ENCODE measurements at places on chromosomes 2 and 18.

DNA sequence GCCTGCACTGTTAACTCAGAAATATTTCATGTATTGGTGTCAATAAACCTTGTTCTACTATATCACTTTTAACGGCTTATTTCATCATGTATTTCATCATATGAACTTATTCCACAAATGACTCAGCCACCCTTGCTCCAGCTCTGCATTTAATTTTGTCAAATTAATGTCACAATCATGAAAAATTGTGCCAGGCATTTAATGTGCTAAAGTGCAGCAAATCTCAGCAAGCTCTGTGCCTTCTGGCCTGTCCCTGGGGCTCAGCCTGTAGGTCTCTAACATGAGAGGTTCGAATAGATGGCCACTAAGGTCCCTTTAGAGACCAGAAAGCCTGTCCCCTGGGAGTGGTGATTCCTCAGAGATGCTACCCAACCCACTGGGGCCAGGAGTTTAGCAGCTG is 28.6 kb downstream of the BOD1L2 start:
- DNase-seq: no peak

DNA sequence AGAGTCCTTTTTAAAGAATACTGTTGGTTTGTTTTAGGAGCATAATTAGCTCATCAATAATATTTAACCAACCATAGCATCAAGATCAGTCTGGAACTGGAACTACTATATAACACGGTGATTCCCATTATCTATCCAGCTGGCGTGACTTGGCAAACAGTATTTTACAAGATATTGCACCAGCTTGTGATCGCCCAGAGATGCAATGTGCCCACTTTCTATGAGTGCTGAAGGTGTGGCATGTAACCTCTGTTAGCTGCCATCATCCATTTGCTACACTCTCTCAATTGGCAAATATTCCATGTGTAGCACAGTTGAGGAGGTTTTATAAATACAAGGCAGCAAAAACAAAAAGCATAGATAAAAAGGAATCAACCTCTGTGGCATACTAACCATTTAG is 64.9 kb downstream of the FIGN start:
- peak; percentile 55 for DNase-seq

DNA sequence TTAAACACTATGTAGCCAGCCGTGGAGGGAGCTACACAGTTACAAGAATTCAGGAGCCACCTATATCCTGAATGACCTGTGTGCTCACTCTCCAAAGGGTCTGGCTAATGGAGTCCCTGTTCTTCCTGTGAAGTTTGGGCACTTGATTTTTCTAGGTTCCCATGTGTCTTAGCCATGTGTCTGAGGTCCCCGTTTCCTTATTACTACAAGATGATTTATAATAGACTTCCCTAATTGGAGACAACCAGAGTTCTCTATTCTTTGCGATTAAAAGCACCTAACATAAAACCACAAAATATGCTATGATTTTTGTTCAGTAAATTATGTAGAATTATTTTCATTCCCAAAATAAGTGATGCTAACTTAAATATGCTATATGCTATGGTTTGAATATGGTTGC is 83.4 kb downstream of the PDK1 start:
- no peak for DNase-seq

DNA sequence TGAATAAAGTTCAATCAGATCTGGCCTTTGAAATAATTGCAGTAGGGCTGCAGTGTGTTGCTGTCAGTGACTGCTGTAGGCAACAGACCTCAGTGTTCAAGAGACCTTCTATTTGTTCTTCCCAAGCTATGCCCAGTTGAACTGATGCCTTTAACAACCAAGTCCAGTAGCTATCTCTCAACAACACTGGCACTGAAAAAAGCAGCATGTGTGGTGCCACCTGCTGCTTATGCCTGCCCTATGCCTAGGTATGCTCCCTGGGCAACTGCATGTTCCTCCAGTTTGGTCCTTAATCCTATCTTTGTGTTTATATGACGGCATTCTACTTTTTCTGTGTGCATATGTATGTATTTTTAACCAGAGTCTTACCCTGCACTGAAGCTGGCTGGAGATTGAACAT is 523.9 kb upstream of the MEX3C start:
- no peak for DNase-seq

DNA sequence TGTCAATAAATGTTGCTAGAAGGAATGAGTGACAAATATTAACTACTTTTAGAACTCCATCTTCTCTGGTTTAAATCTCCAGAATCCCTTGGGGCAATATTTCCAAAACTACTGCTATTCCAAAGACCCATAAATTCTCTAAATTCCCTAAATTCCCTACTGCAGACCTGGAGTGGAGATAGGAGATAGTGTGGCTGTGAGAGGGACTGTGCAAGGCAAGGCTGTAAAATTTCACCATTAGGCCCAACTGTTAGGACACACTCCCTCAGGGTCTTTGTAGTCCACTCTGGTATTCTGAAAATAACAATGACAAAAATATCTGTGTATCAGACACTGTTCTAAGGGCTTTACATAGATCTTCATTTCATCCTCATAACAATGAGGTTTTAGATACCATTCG is 67.9 kb downstream of the MYL12B start:
- DNase-seq: no peak

DNA sequence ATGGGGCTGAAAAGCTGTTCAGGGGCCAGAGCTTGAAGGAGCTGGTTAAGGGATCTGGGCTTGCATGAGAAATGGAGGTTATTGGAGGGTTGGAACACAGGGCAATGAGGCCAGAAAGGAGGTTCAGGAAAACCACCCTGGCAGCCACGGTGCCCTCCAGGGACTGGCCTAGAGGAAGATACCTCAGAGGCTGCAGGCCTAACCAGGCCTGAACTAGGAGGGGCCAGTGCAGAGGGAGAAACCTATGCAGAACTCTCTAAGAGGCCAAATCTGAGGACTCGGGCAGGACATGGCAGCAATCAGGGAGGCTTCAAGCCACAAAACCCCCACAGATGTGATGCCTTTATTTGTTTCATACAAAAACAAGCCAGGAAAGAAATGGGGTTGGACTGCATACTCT is 66.8 kb downstream of the BIN1 start:
- DNase-seq: no peak

DNA sequence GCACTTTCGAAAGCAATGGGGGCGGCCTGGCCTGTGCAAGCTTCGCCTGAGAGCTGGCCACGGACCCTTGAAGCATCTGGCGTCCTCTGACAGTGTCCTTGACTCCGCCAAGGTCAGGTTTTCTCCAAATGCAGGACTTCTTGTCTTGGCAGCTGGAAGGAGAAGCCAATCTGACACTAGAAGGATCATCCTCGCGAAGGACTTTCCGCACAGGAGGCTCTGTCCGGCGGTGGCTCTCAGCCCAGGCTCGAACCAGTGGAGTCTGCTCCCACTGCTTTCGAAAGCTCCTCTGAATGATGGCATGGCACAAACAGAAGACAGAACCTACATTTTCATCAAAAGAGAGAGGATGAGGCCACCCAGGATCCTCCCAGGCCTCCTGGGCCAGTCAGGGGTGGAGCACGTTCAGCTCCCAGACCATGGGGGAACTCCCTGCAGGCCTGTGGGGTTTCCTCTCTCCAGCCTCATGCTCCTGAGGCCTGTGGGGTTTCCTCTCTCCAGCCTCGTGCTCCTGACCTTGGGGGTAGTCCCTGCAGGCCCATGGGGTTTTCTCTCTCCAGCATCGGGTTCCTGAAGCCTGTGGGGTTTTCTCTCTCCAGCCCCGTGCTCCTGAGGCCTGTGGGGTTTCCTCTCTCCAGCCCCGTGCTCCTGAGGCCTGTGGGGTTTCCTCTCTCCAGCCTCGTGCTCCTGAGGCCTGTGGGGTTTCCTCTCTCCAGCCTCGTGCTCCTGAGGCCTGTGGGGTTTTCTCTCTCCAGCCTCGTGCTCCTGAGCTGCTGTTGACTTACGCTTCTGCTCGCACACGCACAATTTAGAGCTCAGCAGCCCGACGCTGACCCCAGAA is 396.5 kb upstream of the SALL3 start:
- no peak for DNase-seq

DNA sequence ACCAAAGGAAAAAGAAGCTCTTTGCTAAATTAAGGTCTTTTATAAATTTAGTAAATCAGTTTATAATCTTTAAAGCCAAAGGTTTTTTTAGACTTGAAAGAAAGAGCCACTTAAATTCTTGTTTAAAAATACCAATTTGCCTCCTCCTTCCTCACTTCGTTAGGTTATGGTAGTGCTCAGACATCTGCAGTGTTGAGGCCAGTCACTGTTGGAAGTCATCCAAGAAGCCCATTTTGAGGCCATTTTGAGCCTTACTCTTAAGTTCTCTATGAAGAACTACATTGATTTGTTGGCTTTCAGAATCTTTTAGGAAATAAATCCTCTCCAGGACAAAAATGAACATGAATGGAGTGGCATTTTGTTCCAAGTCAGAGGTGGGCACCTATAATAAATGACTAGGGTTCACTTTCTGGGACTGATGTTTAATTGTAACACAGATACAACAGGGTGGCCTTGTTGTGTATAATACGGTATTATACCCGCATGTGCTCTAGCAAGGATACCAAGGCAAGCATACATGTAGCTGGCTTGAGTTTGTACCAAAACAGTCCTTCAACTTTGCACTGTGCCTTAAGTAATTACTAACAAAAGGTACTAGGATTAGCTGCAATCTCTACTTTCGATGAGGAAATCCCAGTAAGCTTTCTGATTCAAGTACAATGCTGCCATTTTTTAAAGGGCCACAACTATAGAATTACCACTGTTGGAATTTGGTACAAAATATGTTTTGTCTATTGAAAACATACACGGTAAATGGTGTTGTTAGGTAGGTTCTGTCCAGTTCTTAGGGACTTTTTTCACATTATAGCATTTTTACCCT is 22.8 kb downstream of the SLC66A3 start:
- no peak for DNase-seq

DNA sequence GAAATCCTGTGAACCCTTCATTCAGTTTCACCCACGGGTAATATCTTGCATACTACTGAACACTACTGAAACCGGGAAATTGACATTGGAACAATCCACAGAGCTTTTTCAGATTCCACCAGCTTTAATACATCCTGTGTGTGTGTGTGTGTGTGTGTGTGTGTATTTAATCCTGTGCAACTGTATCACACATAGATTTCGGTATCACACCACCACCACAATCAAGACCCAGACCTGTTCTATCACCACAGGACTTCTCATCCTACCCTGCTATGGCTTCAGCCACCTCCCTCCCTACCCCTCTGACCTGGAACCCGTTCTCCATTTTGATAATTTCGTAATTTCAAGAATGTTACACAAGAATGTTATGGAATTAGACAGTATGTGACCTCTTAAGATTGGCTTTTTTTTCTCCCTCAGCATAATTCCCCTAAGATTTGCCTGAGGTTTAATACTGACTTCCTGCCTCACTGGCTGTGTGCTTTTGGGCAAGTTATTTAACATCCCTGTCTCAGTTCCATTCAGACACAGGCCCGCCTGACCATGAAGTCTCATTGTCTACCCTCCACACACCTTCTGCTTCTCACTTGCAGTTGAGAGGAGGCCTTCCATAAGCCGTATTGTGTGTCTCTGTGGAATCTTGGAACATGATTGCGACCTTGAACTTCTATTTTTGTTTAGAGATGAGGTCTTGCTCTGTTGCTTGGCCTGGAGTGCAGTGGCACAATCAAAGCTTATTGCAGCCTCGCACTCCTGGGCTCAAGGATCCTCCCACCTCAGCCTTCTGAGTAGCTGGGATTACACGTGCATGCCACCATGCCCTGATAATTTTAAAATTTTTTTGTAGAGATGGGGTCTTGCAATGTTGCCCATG is 14.4 kb upstream of the TMEM131 start:
- DNase-seq: no peak

DNA sequence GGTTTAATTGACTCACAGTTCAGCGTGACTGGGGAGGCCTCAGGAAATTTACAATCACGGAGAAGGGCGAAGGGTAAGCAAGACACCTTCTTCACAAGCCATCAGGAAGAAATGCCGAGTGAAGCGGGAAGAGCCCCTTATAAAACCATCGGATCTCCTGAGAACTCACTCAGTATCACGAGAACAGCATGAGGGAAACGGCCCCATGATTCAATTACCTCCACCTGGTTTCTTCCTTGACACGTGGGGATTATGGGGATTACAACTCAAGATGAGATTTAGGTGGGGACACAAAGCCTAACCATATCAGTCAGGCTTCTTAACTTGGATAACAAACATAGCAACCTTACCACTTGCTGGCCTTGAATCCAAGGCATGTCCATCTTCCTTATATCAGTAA is 289.0 kb upstream of the STON1 start:
- DNase-seq: no peak

GRCh38 chr18:36757991-36758390 is 70.8 kb downstream of the TPGS2 start:
- DNase-seq: no peak

- DNase-seq: no peak
Measured at GRCh38 chr18:61466736-61467135, 133.5 kb downstream of the CDH20 start.

- DNase-seq: no peak
Measured at GRCh38 chr18:79965119-79965902, 868 bp downstream of the HSBP1L1 start.

GRCh38 chr18:4870177-4870773 is 326.8 kb downstream of the AKAIN1 start:
- DNase-seq: no peak

GRCh38 chr2:135132314-135132713 is 80.2 kb downstream of the RAB3GAP1 start:
- DNase-seq: no peak

- DNase-seq: no peak
Measured at GRCh38 chr18:59501920-59502273, 142.8 kb upstream of the LMAN1 start.

GRCh38 chr2:150476809-150477302 is 10.6 kb downstream of the RND3 start:
- no peak for DNase-seq

DNA sequence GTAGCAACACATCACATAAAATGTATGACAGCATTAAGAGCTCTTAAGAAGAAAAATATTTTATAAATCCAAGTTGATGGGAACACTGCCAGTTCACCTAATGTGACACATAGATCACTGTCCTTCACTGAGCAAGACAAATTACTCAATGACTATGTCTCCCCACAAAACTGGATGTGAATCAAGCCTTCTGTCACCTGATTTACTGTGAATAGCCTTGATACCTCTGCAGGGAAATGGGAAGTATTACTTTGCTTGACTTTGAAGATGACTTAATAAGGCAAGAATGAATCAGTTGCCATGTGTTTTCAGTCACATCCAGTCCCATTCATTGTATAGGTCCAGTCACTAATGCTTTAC is 94.6 kb downstream of the NYAP2 start:
- DNase-seq: no peak

- DNase-seq: no peak
Measured at GRCh38 chr2:74010087-74010541, 25.4 kb downstream of the TET3 start.

DNA sequence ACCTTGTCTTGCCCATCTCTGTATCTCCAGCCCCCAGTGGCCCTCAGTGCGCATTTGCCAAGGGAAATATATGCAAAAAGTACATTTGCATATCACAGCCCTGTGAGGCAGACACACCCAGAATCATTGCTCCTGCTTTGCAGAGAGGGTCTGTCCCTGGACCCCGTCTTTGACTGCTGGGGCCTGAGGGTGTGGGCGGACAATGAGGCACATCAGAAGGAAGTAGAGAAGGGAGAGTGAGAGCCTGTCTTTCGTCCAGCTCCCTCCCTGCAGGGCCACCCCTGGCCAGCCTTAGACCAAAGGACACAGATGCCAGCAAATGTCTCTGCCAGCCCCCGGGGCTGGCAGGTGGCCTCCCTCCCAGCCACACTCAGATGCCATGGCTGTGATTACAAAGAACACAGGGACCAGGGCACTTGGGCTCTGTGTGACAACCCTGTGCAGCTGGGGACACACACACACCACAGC is 516.2 kb upstream of the MYT1L start:
- peak; percentile 78 for DNase-seq

GRCh38 chr2:219713110-219713509 is 85.7 kb downstream of the SLC4A3 start:
- no peak for DNase-seq

Data from NCI-H446 (cell line).